Right hindlimb (tissue), 1 donor: ENCODE measurements at places on chromosomes 5 and 9.

- DNase-seq: no peak
Observed at GRCh38 chr9:4788703-4789102, 4.0 kb upstream of the RCL1 start.

- DNase-seq: no peak
Observed at GRCh38 chr5:14265570-14265969, 122.4 kb downstream of the TRIO start.

GRCh38 chr9:3608011-3608410, 82.2 kb upstream of the RFX3 start:
- no peak for DNase-seq

- no peak for DNase-seq
Observed at GRCh38 chr5:145854651-145855258, 18.1 kb downstream of the GRXCR2 start.

GRCh38 chr9:33248606-33249005, 8.6 kb downstream of the SPINK4 start:
- DNase-seq: no peak

- no peak for DNase-seq
Observed at GRCh38 chr9:3909966-3910650, 384.3 kb upstream of the RFX3 start.

GRCh38 chr5:111143910-111144309, 51.8 kb downstream of the WDR36 start:
- DNase-seq: peak; percentile 82

- no peak for DNase-seq
Observed at GRCh38 chr5:118008779-118009178, 979.6 kb downstream of the DTWD2 start.

DNA sequence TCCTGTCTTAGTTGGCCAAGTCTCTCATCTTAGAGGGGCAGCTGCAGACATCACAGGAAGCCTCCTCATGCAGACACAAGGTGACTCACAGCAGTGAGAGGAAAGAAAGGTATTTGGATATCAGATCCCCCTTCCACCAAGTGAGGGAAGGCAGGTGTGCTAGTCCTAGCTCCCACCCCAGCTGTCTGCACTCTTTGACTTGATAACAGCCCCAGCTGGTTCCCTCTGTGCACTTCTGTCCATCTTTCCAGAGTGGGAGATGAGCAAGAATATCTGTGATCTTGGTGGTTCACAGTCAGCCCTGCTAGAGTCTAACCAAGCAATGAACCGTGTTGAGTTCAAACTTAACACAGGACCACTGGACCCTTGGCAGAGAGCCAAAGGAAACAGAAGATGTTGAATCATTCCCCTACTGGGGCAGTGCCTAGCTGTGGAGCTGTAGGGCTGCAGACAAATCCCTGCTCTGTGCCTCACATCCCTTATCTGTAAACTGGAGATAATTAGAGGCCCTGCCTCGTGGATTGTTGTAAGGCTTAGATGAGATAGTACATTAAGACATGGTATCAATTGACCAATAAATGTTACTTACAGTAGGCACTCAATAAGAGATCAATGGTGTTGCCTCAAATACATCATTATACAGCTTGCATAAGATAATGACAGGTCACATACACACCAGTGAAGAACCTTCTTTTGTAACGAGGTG, 39.1 kb downstream of the SH3RF2 start:
- DNase-seq: no peak

GRCh38 chr9:38004809-38005560, 64.0 kb downstream of the SHB start:
- no peak for DNase-seq

DNA sequence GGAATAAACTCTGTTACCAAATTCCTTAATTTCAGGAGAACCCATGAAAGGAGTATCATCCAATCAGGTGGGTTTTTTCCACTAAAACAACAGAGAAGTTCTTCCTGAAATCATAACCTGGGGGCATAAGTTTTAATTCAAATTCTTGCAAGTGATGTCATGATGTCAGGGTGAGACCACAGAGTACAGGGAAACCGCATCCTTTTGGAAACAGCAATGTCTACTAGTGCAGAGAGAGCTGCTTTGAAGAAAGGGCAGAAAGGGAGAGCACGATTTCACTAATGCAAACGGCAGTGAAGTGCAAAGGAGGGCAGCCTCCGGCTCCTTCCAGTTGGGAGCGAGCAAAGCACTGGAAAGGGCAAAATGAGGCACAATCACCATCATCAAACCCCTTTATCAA, 20.6 kb upstream of the CMBL start:
- DNase-seq: no peak

GRCh38 chr5:111901296-111901695, 144.3 kb upstream of the NREP start:
- no peak for DNase-seq
